Activated CD4-positive, CD25-positive, alpha-beta regulatory T cell (primary cell): ENCODE measurements at places on chromosomes 5 and 9.

GRCh38 chr5:155871623-155872022 is 455.3 kb upstream of the SGCD start:
- no peak for DNase-seq

DNA sequence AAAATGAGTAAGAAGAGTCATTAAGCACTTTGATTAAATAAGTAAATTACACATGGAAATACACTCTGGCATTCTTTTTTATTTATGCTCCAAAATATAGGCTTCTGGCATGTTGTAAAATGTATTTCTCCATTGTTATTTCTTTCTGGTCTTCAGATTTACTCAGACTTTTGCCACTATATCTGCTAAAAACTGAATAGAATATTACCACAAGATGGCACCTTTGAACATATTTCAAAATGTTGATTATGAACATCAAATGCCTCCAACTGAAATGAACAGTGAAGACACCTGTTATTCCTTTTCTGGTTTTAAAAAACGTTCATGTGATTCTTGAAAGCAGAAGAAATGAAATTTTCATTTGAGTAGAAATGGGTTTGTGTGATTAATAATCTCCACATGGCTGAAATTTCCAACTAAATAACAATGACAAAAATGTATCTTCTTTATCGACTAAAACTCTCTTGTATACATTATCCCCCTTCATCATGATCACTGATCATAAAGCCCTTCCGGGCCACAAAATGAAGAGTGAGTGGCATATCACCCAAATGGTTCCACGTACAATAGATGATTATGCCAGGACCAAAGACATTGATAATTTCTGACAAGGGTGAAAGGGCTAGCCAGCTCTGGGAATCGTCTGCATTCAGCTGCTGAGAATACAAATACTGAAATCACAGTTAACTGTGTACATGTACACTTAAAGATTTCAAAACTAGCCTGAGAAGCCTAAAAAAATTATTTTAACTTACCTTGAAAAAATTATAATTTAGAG is 23.8 kb downstream of the TYRP1 start:
- DNase-seq = no peak

- DNase-seq = no peak
Observed at GRCh38 chr5:119398727-119399466, 43.1 kb downstream of the TNFAIP8 start.

DNA sequence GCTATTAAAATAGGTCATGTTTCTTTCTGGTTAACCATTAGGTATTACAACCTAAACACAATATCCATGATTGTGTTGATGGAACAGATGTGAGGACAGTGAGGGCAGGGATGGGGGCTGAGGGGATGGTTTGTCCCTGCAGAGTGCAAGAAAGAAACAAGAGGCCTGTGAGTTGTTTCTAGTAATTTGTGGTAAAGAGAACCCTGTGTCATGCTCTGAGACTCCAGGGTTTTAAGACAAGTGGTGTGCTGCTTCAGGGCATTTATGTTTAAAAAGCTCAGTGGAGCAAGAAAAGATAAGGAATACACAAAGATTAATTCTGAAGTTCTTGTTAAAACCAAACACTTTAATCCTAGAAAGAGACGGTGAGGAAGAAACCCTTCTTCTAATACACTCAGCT is 656.5 kb downstream of the TLE1 start:
- DNase-seq = no peak

- DNase-seq = no peak
Observed at GRCh38 chr5:58606064-58606463, 23.2 kb downstream of the RAB3C start.

- no peak for DNase-seq
Observed at GRCh38 chr9:133454325-133454724, 5.5 kb upstream of the CACFD1 start.

DNA sequence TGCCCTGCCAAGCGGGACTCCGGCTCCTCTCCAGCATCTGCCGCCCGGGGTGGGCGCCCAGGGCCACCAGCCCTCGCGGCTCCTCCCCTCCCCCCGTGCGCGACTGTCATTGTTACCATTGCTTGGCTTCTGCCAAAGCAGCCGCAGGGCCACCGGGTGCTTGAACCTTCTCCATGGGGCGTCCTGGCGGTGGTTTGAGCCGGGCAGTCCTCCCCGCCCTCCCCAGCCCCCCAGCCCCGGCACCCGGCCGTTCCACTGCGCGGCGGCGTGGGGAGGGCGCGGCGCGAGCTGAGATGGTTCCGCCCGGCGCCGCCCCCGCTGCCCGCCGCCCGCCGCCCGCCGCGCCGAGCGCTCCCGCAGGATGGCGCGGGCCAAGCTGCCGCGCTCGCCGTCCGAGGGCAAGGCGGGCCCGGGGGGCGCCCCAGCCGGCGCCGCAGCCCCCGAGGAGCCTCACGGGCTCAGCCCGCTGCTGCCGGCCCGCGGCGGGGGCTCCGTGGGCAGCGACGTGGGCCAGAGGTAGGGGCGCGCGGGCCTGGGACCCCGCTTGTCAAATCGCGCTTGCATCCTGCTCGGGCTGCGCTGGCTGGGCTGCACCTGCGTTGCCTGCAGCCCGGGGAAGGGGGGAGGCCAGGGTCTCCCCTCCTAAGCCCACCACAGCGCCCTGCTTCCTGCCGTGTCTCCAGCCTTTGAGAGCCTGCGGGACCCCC is 34.4 kb downstream of the KCNT1 start:
- DNase-seq = no peak

DNA sequence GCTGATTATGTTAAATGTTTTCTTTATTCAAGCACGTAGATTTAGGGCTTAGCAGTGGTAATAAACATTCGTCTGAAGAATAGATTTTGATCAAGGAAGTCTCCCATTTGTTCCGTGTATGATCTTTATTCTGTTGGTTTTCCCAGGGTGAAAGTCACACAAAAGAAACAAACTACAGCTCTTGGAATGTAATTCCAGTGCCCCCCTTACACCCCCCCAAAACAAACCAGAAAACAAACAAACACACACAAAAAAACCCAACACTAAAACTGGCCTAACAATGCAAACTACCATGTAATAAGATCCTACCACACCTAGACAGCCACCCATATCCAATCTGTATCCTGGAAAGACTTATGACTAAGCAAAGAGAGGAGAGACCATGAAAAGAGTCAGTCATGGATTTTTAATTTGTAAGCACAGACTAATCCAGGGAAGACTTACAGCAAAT is 196.2 kb upstream of the ELL2 start:
- no peak for DNase-seq

DNA sequence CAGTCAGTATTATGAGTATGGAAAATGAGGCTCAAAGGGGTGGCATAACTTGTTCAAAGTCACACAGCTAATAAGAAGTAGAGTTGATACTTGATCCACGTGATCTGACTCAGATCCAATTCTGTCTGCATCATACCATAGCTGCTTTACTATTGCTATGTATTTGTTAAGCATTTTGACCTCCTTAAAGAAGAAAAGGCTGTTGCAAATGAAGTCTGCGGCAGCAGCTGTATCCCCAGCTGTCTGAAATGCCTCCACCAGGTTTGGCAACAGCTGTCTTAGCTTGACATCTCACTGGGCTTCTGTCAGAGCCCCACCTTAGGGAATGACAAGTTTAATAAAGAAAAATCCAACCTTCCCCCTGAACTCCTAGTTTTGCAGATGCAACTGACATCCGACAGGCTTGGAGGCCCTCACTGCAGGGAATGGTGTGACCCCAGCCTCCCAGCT is 75.6 kb upstream of the SLC44A1 start:
- no peak for DNase-seq

DNA sequence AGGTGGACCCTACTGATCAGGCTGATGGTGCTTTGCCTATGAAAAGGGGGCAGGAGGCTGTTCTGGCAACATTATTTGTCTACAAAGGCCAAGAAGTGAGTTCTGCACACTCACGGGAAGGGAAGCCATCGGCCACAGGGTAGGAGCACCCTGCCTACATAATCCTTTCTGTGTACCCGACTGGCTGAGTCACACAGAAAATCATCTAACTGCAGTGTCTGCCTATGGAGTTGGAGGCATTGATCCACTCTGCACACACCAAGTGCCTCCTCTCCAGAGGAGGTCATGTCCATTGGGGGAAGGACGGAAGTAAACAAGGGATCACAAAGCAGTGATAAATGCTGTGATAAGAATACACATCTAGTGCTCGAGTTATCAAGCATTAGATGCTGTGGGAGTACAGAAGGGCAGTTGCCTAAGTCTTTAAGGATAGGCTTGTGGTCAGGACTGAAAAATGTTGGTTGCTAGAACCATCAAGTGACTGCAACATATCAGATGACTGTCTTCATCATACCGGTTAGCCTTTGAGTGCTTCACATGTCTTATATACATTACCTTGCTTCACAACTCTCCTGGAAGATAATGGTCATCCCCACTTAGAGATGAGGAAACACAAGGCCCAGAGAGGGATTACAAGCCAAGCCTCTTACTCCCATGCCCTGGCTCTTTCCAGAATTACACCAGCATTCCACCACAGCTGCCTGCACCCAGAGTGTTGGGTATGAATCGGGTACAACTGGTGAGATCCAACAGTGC is 1.3 kb upstream of the SLC2A8 start:
- DNase-seq = no peak

DNA sequence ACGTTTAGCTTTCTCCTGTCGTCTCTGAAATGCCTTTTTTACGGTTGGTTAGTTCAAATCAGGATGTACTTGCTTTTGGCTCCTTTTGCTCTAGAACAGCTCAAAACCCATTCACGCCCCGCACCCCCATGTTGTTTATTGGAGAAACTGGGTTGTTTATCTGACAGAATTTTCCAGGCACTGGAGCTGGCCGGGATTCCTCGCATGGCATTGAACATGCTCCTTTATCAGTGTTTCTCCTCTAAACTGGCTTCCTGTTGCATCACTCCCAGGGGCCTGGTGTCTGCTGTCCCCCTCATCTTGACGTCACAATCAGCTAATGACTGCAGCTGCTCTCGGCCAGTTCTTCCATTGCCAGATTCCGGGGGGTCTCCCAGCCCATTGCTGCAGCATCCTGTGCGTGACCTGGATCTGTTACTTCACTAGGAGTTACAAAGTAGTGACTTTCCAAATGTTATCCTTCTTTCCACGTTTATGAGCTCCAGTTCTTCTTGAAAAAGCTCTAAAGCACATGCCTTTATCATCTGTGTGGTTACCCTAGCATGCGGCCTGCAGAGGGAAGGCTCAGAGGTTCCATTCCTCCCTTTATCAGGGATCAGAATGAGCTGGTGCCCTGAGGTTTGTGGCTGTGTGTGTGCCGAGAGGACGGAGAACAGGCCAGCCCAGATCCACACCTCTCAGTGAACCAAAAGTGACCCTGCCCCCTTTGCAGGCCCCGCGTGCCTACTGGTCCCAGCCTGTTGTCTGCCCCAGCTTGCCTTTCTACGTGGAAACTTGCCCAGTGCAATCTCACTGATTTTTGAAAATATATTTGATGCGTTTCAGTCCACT is 27.5 kb downstream of the FAM163B start:
- no peak for DNase-seq

- no peak for DNase-seq
Observed at GRCh38 chr9:135587658-135588057, 26.1 kb downstream of the PAEP start.

DNA sequence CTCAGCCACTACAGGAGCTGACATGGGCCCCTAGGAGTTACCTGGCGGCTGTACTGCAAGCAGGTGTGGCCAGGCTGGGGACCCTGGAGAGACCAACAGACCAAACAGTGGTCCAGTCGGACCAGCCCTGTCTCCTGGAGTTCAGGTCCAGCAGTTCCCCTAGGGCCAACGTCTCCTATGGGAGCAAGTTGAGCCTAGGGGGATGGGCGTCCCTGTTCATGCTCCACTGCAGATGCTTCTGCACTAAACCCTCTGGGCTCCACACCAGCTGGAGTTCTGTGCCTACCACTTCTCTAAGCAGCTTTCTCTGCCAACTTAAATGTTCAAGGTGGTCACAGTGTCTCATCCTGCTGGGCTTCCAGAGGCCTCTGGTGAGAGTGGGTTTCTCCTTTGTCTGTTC is 20.6 kb upstream of the OMD start:
- DNase-seq = no peak

DNA sequence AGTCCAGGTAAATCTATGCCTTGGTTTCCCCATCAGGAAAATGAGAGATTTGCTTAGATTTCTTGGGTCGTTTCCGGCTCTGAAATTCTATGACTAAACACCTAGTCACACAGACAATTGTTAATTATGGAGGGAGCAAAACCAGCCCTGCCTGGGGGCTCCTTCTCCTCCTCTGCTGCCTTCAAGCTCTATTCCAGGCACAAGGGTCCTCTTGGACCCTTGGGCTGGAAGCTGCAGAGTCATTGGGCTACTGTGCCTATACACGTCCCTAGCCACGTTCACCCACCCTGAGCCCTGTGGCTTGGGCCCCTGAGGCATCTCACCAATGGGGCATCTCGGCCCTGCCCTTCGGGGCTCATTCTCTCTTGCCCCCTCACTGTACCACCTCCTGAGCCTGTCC is 73.8 kb upstream of the TBC1D2 start:
- no peak for DNase-seq

DNA sequence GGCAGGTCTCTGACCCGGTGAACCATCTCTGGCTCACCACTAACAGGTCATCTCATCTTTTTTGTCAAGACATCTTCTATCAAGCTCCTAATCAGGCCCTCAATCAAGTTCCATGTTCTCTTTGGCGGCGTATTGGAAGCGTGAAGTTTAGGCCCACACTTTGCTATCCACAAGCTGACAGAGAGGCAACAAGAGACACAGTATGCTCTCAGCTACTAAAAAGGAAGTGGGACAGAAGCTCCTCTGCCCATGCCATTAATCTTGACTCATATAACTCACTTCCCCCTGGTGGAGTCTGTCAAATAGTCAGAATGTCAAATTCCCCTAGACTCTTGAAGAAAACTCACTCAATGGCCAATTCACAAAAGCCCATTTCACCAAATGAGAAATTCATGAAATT is 77.6 kb upstream of the TMC1 start:
- DNase-seq = no peak

DNA sequence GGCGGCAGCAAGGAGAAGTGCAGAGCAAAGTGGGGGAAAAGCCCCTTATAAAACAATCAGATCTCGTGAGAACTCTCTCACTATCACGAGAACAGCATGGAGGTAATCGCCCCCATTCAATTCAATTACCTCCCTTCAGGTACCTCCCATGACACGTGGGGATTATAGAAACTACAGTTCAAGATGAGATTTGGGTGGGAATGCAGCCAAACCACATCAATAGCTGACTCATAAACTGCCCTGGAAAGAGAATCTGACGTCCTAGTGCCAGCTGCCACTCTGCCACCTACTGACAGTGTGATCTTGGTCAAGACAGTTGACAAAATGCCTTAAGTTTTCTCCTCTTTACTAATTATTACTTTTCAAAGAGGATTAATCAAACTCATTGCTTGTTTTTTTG is 128.3 kb downstream of the GPBP1 start:
- DNase-seq = no peak
